Activated gamma-delta T cell treated with anti-CD3 and anti-CD28 coated beads, Interleukin-2, amount 50 U/mL, for 16 hours (primary cell): ENCODE measurements at places on chromosomes 16 and 17.

DNA sequence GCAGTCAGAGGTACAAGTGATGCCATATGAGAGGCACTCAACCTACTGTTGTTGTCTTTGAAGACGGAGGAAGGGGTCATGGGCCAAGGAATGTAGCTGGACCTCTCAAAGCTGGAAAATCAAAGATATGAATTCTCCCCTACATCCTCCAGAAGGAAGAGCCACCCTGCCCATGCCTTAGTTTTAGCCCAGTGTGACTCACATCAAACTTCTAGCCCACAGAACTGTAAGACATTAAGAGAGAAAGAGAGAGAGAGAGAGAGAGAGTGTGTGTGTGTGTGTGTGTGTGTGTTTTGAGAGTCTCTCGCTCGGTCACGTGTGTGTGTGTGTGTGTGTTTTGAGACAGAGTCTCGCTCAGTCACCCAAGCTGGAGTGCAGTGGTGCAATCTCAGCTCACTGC is 87.1 kb downstream of the STX8 start:
- DNase-seq, result no peak

GRCh38 chr17:50109207-50109606 is 14.1 kb downstream of the PDK2 start:
- DNase-seq, result no peak

- no peak for DNase-seq
Observed at GRCh38 chr17:2009737-2010136, 15.4 kb downstream of the RTN4RL1 start.

GRCh38 chr16:81818905-81819304 is 39.8 kb downstream of the PLCG2 start:
- no peak for DNase-seq

- no peak for DNase-seq
Observed at GRCh38 chr17:74374858-74375257, 7.6 kb downstream of the GPR142 start.

DNA sequence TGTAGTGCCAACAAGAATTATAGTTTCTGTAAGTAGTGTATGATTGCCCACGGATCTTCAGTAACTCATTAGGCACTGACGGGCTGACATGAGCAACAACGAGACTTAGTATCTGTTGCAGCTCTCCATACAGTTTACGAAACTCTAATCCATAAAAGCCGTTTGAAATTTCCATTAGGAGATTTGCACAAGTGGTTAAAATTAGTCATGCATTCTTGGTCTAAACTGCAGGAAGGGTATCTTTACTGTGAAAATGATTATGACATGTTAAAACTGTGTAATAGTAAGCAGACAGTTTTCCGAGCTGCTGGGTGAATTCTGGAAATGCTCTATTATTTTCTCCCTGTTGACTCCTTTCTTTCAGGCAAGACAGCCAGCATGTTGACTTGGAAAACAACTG is 605.0 kb downstream of the WWOX start:
- no peak for DNase-seq

DNA sequence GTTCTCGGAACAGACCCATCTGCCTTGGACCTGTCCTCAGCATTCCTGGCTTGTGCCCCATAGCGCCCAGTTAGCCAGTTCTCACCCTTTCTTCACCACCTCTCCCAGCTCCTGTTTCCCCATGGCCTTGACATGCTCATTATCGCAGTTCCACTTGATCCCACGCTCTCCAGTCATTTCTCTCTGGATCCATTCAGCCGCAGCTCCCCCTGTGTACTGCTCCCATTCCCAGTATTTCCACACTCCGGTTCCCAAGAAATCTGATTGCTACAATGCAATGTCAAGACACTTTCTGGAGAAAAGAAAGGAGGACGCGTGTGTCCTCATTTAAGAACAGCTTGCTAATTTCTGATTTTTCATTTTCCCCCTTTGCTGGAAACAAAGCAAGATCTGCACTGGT is 55.4 kb downstream of the TMEM186 start:
- DNase-seq, result no peak

DNA sequence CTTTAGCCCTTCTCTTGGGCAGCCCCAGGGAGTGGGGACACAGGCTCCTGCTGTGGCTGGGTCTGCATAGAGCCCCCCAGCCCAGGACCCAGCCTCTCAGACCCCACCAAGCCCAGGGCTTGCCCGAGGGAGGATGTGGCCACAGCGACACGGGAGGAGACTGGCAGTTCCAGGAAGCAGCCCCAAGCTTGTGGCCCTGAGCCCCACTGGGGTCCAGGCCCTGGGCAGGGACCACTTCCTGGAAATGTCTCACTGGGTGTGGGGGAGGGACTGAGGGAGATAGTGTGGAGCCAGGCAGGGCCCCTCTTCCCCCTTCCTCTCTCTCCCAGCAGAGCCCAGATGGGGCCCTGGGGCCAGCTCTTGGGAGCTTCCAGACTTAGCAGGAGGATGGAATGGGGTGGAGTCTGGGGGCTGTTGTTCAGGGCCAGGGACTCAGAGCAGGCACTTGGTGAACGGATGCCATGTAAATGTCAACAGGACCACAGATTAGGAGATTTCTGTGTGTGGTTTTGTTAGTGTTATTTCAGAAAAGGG is 35.3 kb downstream of the ADGRG5 start:
- DNase-seq, result peak; percentile 32

DNA sequence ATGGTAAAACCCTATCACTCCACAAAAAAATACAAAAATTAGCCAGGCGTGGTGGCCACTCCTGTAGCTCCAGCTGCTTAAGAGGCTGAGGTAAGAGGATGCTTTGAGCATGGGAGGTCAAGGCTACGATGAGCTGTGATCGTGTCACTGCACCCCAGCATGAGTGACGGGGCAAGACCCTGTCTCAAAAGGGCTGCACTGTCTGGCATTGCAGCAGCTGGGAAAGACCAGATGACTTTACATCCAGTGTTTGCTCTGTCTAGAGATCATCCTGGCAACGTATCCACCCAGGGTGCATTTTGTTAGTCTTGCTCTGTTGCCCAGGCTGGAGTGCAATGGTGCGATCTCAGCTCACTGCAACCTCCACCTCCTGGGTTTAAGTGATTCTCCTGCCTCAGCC is 52.0 kb downstream of the MRM3 start:
- no peak for DNase-seq
